Activated naive CD8-positive, alpha-beta T cell treated with anti-CD3 and anti-CD28 coated beads, Interleukin-2, amount 50 U/mL, for 16 hours (primary cell): ENCODE measurements at places on chromosomes 11 and 22.

- DNase-seq, result no peak
Observed at GRCh38 chr22:40594924-40595323, 41.6 kb downstream of the MRTFA start.

DNA sequence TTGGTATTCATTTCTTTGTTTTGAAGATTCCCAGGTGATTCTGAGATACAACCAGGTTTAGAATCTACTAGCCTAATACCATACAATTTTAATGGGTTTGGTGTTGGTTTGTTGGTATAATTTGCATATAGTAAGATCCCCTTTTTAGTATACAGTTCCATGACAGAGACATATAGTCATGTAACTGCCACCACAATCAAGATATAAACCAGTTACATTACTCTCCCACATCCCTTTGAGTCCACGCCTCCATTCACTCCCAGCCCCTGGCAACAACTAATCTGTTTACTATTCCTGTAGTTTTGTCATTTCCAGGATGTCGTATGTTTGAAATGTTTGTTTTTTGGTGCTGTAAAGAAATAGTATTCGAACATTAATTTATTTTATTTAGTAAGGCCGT, 4.3 kb downstream of the ASRGL1 start:
- DNase-seq, result no peak

- DNase-seq, result no peak
Observed at GRCh38 chr22:19113429-19113828, 8.8 kb downstream of the DGCR2 start.

GRCh38 chr11:70860888-70861287, 391.5 kb downstream of the SHANK2 start:
- no peak for DNase-seq

DNA sequence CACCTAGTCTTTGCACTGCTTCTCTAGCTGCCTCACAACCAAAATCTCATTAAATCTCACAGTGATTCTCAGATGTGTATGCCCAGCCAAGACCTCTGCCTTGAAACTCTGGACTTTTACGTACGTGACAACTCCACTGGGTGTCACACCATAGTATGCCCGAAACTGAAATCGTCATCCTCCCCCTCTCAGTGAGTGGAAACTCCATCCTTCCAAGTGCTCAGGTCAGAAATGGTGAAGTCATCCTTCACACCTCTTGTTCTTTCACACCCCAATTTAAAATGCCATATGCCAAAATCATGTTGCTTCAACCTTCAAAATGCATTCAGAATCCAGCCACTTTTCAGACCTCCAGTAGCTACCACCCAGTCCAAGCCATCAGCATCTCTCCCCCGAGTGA, 42.5 kb downstream of the SFI1 start:
- no peak for DNase-seq

- DNase-seq, result no peak
Observed at GRCh38 chr11:11988099-11988651, 20.3 kb downstream of the DKK3 start.

DNA sequence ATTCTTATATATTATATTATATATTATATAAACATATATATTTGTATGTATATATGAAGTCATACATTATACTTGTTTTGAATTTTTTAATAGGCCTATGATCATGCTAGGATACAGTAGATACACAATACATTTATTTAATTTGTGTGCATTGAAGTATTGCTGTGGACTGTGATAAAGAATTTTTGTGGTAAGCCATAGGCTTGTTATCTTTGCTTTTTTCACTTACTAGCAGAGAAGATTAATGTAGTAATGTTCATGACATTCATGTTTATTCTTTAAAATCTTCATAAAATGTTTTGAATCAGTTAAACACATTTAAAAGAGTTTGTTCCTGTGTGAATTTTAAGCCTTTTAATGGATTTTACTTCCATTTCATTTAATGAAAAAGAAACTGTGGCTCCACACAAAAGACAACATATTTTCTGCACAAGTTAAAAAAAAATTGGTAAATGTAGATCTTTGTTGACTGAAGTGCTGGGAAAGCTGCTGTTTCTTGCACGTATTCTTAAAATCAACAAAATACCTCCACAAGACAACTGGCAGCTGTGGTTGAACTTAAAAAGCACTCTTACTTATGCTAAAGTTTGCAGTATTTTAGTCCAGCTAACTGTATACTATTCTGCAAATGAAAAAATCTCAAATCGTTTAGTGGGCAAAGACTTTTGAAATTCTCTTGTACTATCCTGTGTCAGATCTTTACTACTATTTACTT, 156.2 kb downstream of the TMEM135 start:
- DNase-seq, result no peak

GRCh38 chr22:37054056-37054395, 2.5 kb downstream of the KCTD17 start:
- no peak for DNase-seq

- no peak for DNase-seq
Observed at GRCh38 chr11:75851203-75851602, 36.2 kb downstream of the UVRAG start.
